M059J (cell line): ENCODE measurements at places on chromosomes 5 and 9. TPM values are rescaled to one million over a fixed set of nuclear protein-coding genes. Genes with fewer than 3 reads are reported as not detected.

GRCh38 chr9:34386656-34387055, 10.0 kb upstream of the MYORG start:
- no peak for DNase-seq

DNA sequence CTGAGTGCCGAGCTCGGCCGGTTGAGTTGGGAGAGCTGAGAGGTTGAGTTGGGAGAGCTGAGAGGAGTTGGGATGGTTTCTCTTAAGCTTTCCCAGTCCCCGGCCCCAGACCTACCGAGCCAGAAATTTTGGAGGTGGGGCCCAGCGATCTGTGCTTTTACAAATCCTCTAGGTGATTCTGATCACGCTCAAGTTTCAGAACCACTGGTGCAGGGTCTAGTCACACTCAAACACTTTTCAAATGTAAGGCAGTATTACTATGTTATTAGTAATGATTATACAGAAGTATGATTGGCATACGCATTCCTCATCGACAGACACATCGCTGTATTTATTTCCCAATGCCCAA, 256 bp upstream of the CLINT1 start:
- no peak for DNase-seq

The OTULIN gene
- total RNA-seq = 29.3 and 58.9 TPM in 2 replicates

The OR1J2 gene
- not detected in 2 replicates for total RNA-seq

- DNase-seq = peak; percentile 84
These were observed 30.4 kb upstream of the LTC4S start for GRCh38 chr5:179763215-179763945.

GRCh38 chr9:20117986-20118385, 329.1 kb upstream of the SLC24A2 start:
- DNase-seq = no peak

The AGXT2 gene
- 0.07 TPM in 1 of 2 replicates, not detected in the other for total RNA-seq

DNA sequence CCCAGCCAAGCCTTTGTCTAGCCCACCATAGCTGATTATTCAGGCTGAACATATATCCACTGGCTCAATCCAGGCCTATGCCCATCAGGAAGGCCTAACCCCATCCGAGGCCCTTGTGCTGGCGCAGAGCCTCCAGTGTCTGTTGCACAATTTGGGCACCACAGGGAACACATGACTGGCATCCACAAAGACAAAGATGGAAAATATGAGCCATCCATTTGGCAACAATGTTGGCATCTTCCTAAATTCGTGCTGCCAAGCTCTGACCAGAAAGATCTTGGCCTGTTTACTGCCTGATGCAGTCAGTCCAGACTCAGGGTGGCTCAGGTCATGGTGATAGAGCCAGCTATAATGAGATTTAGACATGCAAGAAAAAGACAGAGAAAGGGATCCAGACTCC, 233.8 kb downstream of the PIK3R1 start:
- peak; percentile 80 for DNase-seq

- no peak for DNase-seq
These were observed 92.8 kb downstream of the ANKH start for GRCh38 chr5:14778792-14779070.

DNA sequence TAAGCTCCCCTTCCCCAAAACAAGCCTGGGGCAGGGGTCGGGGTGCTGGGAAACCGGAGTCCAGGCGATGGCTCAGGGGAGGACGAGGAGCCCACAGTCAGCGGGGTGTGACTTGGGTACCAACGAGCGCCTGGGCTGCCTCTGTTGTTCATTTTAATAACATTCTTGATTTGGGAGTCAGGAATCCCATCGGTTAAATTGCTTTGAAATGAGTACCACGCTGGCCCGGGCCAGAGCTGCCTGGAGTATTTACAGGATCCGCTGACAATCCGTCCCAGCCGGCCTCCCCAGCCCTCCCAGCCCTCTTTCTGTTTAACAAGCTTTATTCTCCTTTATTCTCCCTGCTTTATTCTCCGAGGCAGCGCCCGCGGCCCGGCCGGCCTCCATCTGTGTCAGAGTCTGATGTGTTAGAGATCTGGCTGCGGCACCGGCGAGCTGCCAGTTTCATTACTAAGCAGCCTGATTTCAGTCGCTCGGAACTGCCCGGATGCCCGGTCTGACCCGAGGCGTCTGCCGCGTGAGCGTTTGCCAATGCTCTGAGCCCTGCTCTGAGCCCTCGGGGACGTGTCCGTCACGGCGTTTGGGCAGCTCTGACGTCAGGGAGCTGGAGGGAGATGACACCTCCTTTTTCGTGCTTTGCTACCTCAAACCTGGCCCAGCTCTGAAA, 16.5 kb upstream of the QRFP start:
- DNase-seq = peak; percentile 95

The LHX6 gene
- total RNA-seq = 0.05 and 0.37 TPM in 2 replicates

DNA sequence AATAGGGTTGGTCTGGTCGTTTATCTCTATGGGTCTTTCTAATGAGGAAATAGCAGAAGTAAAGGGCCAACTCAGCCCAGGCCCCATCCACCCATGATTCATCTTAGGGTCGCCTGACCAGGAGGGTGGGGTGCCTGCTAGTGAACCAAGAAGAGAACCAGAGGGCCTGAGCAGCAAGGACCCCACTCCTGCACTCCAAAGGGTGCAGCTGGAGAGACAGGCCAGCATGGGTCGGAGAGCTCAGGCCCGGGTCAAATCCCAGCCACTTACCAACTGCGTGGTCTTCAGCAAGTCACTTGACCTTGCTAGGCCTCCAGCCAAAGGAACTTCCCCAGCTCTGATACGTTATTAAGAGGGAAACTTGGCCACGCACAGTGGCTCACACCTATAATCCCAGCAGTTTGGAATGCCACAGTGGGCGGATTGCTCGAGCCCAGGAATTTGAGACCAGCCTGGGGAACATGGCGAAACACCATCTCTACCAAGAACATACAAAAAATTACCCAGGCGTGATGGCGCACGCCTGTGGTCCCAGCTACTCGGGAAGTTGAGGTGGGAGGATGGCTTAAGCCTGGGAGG, 4.3 kb downstream of the BBLN start:
- peak; percentile 39 for DNase-seq

GRCh38 chr9:128091144-128091543, 23.1 kb downstream of the SLC25A25 start:
- peak; percentile 28 for DNase-seq

The TMEM174 gene
- total RNA-seq = not detected in 2 replicates

GRCh38 chr9:95366731-95367325, 49.3 kb upstream of the FANCC start:
- no peak for DNase-seq

GRCh38 chr9:19116107-19116790, 11.0 kb downstream of the PLIN2 start:
- DNase-seq = peak; percentile 85

GRCh38 chr9:842635-843426, 1.3 kb downstream of the DMRT1 start:
- no peak for DNase-seq

The ZSWIM6 gene
- 5.3 and 10.9 TPM in 2 replicates for total RNA-seq

- DNase-seq = peak; percentile 67
These were observed 26.3 kb downstream of the ADAM19 start for GRCh38 chr5:157549283-157549629.

DNA sequence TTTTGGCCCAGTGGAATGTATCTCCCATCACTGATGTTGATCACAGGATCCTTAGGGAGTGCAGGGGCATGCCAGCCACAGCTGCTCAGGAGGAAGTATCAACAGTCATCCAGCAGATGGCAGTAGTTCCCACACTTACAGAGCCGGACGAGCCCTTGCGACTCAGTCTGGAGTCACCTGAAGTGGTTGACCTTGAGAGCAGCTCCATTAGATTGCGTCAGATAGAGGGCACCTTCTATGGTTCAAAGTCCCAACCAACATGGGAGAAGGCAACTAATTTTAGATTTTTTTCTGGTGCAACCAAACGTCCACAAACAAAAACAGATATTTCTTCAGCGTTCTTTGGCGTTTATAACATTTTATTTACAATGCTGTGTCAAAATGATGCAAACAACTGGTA, 124.5 kb downstream of the EGFLAM start:
- DNase-seq = peak; percentile 75

DNA sequence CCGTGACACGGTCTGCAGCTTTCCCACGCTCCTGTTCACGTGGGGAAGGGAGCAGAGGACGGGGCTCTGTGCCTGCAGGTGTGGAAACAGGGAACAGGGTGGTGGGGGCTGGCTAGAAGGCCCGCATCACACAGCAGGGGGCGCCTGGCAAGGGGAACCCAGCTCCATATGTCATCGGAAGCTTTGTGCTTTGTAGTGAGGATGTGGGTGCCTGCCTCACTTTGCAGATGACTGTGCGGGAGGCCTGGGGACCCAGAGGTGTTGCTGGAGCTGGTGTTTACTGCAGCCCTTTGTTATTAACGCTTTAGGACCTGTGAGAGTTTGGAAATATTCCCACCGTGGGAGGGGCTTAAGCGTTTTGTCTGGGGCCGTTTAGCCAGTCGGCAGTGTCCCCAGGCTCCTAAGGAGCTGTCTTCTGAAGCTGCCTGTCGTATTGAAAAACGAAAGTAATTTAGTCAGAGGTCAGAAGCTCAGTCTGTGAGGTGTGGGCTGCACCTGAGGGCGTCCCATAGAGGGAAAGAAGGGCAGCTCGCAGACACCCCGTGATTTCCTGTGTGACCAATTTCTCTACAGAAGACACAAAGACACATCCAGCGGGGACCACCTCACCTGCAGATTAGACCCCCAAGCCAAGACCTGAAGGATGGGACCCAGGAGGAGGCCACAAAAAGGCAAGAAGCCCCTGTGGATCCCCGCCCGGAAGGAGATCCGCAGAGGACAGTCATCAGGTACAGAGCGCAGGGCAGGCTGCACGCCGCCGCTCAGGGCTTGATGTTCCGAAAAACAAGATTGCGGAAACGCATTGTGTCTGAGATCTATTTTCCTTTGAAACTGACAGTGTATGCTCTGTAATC, 9.1 kb downstream of the MAN1B1 start:
- DNase-seq = no peak

DNA sequence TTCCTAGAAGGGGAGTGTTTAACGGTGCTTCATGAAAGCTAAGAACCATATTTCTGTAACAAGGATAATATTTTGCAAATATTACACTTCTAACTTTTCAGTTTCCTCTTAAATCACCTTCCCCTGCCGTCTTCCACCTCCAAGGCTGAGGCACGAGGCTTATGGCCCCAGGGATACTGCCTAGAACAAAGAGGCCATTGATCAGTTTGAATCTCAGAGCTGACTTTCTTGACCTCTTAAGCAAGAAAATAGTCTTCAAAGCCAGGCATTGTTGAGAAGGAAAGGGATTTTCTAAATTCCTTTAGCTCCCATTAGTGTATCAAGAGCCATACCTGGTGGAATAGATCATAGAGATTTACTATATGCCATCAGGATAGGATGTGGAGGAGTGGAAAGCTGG, 566.2 kb downstream of the BNC2 start:
- DNase-seq = no peak

GRCh38 chr5:17860660-17861315, 226.5 kb downstream of the TAF11L14 start:
- DNase-seq = no peak

- peak; percentile 52 for DNase-seq
These were observed 44.8 kb downstream of the PARP8 start for GRCh38 chr5:50711280-50711679.

DNA sequence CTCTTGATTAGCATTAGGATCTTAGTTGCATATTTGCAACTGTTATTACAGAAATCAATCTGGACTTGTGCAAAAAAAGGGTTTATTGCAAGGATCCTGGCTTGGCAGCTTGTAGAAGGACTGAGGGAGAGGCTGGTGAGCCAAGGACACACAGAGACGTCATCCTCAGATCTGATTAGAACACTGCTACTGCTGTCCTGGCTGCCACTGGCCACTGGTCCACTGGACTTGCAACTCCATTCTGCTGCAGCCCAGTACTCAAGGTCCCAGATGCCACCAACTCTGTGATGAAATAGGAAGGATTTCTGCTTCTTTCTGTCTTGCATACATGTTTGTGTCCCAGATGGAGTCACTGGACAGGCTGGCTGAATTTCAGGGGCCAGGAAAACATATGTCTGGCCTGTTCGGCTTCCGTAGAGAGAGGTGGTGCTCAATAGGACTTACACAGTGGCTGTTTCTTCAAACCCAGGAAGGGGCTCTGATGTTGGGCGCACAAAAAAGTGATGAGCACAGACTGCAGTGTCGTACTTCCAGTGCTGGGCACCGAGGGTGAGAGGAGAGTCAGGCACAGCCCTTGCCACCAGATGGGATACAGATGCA, 68.9 kb upstream of the SH3PXD2B start:
- no peak for DNase-seq

DNA sequence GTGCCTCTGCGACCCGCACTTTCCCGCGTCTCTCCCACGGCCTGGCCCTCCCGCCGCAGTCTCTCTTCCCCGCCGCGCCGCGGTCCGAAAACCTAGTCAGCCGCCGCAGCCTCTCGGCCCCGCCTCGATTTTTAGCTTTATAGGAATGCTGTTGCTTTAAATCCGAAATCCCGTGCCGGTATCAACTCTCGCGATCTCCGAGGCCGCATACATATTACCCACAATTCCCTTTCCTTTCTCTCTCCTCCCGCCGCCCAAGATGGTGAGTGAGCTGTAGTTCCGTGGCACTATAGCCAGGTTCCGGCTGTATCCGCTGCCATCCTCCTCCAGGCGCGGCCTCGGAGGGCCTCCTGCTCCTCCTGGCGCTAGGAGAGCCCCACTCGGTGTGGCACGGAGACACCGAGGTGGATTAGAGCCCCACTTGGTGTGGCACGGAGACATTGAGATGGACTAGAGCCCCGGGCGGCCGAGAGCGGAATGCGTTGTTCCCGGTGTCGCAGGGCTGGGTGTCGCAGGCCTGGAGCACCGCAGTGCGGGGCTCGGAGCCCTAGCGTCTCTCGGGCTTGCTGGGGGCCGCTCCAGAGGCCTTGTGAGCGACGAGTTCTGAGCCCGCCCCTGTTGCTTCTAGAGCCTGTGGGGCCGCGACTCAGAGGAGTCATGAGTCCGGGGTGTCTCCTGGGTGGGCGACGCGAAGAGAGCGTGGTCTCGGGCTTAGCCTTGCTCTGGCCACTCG, at the start of the genes MED22 and RPL7A:
TSS of gene MED22 (minus strand) at position 147 of the 733 bp plus-strand sequence. CDS start 1,469 bp downstream, outside the sequence.
TSS of gene RPL7A (plus strand) at position 234 of the 733 bp plus-strand sequence. CDS start at position 260, 26 bp downstream.
- DNase-seq = peak; percentile 96

DNA sequence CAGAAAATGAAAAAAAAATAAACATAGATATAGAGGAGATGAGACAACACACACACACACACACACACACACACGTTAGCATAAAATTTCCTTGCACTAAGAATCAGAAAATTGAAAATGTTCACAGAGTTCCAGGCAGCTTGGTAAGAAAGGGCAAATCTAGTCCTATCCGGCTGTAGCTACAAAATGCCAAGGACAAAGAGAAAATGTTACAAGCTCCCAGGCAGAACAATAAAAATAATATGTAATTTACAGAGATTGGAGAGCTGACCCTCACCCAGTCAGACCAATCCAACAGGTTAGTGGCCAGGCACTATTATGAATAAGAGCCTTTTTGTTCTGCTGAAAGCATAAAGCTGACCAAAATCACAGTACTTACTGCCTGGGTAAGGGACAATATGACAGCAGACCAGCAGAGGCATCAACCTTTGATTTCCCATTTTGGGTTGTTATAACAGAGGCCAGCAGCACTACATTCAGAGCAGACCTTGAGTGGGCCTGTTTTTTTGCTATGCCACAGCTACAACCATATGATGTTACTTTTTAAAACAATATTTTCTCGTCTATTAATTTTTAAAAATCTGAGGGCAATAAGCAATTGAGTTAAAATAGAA, 892.6 kb downstream of the TAF11L14 start:
- DNase-seq = no peak

The ANKH gene
- 5.4 and 20.8 TPM in 2 replicates for total RNA-seq

The NXNL2 gene
- total RNA-seq = 0.52 TPM in 1 of 2 replicates, not detected in the other

The ROR2 gene
- 0.94 and 2.9 TPM in 2 replicates for total RNA-seq
